T-helper 22 cell (primary cell): ENCODE measurements at places on chromosomes 2 and 18.

DNA sequence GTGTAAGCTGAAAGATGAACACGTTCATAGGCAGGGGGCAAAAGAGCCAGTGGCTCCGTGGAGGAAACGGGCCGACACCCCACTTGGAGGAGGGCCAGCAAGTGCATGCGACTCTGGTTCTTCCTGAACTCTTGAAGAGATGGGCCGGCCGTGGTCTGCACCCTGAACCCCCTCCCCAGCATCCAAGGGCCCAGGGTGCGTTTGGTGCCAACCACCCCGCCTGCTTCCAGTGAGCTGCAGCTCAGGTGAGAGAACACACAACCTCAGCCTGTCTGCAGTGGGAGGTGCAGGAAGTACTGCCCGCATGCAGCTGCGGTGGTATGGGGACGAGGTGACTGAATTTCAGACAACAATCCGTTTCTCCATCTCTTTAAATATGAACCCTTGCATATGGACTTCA, 58.9 kb downstream of the ADNP2 start:
- DNase-seq, result no peak

DNA sequence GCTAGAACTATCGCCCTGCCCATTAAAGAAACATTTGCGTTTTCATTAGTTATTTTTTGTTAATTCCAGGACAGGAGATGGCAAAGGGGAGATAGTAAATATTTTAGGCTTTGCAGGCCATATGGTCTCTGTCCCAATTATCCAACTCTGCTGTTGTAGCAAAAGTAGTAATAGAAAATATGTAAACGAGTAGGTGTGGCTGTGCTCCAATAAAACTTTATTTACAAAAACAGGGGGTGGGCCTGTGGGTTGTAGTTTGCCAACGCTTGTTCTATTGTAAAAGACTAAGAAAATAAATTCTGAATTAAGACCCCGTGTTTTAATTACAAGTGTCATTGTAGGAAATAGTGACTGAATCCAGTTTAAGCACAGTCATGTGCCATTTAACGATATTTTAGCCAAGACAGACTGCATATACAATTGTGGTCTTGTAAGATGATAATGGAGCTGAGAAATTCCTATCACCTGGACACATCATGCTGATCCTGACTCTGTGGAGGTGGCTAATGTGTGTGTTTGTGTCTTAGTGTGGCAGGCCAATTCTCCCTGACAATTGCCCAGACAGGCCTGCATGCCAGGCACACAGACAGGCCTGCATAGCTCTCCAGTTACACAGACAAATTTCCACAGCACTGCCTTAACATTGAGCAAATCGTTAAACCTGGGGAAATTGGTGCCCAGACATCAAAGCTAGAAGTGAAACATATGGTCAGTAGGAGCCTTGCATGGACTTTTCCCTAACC, 76.4 kb downstream of the SKA1 start:
- DNase-seq, result no peak

GRCh38 chr2:46989491-46990230, 74.1 kb upstream of the MCFD2 start:
- no peak for DNase-seq

GRCh38 chr2:72780477-72780876, 45.4 kb downstream of the EXOC6B start:
- DNase-seq, result no peak

DNA sequence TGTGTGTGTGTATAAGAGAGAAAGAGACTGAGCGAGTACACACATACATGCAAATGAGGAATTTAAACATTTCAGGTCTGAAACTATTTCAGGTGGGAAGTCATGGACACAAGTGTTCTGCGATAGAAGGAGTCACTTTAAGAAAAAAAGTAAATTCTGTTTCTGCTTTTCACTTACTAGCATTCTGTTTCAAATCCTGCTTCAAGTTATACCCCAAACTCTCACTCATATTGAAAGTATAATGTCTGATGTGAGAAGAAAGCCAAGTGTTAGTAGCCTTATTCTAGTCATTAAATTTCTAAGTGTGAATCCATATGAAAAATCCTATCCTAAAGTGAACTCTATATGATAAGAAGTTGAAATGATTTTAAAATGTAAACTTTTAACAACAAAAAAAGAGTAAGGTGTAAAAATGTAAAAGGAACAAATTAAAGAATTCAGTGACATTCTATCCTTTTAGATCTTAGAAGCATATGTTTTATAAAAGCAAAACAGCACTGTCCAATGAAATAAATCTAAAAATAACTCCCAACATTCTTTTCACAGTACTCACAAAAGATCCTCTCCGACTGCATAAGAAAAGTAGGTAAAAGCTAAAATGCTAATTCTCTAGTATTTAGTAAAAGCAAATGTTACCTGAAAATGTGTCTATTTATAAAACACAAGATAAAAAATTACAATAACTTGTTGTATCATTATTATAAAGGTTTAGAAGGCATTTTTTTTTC, 570.6 kb downstream of the ZEB2 start:
- DNase-seq, result no peak

DNA sequence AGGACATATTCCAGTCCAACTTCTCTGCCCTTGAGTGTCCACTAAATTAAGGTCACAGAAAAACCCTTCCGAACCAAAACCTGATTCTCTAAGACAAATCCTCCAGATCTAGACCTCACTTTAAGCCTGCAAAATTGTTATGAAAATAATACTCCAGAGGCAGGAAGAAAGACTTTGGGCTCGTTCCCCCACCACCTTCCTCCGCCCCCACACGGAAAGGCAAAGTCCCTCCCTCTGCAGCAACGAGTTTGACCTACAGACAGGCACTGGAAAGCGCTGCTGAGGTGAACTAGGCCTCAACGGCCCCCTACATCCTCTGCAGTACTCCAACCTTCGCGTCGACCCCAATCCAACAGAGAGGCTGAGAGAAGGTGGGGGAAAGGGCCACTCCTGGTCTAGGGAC, 808 bp downstream of the ATP5MC3 start:
- DNase-seq, result peak; percentile 13
